ENCODE measurements at places on chromosomes 5 and 9. TPM values are rescaled to one million over a fixed set of nuclear protein-coding genes. Genes with fewer than 3 reads are reported as not detected.
A peak's percentile ranks its signal among the peaks of the same experiment; 100 is the strongest.

The GRM6 gene
- not detected for polyA plus RNA-seq

GRCh38 chr5:91632871-91633270, 249.8 kb upstream of the ARRDC3 start:
- no peaks in the 10 kb centered on the region for H3K36me3 ChIP-seq
- no peak overlapping the region for H3K4me3 ChIP-seq
- DNase-seq: no peak
- no peaks in the 10 kb centered on the region for H3K4me1 ChIP-seq
- no peaks in the 10 kb centered on the region for H3K27me3 ChIP-seq
- H3K27ac ChIP-seq: no peak overlapping the region

The SLC36A3 gene
- not detected for polyA plus RNA-seq

GRCh38 chr5:59449905-59450644, 443.5 kb downstream of the PDE4D start:
- no peak for DNase-seq
- H3K4me1 ChIP-seq: no peaks in the 10 kb centered on the region
- no peak overlapping the region for H3K4me3 ChIP-seq
- no peaks in the 10 kb centered on the region for H3K36me3 ChIP-seq
- no peak overlapping the region for H3K27ac ChIP-seq

DNA sequence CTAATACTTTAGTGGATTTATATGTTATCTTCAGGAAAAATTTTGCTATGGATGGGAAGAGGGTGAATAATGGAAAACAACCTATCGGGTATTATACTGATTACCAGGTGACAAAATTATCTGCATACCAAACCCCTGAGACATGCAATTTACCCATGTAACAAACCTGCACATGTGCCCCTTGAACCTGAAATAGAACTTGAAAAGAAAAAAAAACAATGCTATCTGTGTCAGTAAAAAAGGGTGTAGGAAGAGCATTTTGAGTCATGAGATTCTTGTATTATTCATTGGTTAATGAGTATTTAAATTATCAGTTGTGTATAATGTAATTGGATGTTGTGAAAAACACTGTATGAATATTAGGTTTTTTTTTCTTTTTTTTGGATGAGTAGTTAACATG, 75.4 kb downstream of the PRR16 start:
- H3K27me3 ChIP-seq: no peaks in the 10 kb centered on the region
- no peak overlapping the region for H3K27ac ChIP-seq
- H3K4me3 ChIP-seq: no peak overlapping the region
- peaks cover 6% of the 10 kb centered on the region for H3K4me1 ChIP-seq
- DNase-seq: no peak

The SLC6A3 gene
- polyA plus RNA-seq: not detected

GRCh38 chr5:73192370-73192769, 19.4 kb downstream of the TMEM174 start:
- DNase-seq: no peak
- H3K4me3 ChIP-seq: no peak overlapping the region
- H3K36me3 ChIP-seq: no peaks in the 10 kb centered on the region
- H3K27me3 ChIP-seq: peaks cover 22% of the 10 kb centered on the region
- peaks cover 13% of the 10 kb centered on the region for H3K4me1 ChIP-seq
- no peak overlapping the region for H3K27ac ChIP-seq

DNA sequence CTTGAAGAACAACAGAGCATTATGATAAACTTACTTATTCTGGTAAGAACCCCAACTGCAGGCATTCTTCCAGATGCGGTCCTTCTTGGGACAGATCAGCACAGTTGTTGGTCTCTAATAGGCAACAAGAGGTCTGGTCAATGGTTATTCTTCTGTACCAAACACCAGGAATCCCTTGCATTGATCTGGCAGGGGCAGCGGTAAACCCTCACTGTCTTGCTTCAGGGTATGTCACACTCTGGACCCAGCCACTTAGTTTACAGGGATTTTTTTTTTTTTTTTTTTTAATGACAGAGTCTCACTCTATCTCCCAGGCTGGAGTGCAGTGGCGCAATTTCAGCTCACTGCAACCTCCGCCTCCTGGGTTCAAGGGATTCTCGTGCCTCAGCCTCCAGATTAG, 1.3 kb upstream of the FAM193B start:
- no peak overlapping the region for H3K4me3 ChIP-seq
- peaks cover 14% of the 10 kb centered on the region for H3K4me1 ChIP-seq

GRCh38 chr5:97627272-97627671, 444.2 kb upstream of the RIOK2 start:
- no peaks in the 10 kb centered on the region for H3K4me1 ChIP-seq
- no peak overlapping the region for H3K4me3 ChIP-seq
- no peak overlapping the region for H3K27ac ChIP-seq
- no peak for DNase-seq

GRCh38 chr9:28912621-28913020, 1339.3 kb upstream of the C9orf72 start:
- H3K36me3 ChIP-seq: no peaks in the 10 kb centered on the region
- H3K27me3 ChIP-seq: no peaks in the 10 kb centered on the region
- no peaks in the 10 kb centered on the region for H3K4me1 ChIP-seq

The TLN1 gene
- polyA plus RNA-seq: 228 TPM

GRCh38 chr5:14443671-14444093, 137.9 kb upstream of the OTULINL start:
- no peak overlapping the region for H3K4me3 ChIP-seq
- H3K27ac ChIP-seq: peak overlapping the region; percentile 21
- no peaks in the 10 kb centered on the region for H3K27me3 ChIP-seq
- H3K4me1 ChIP-seq: peaks cover 46% of the 10 kb centered on the region
- peaks cover 20% of the 10 kb centered on the region for H3K36me3 ChIP-seq

DNA sequence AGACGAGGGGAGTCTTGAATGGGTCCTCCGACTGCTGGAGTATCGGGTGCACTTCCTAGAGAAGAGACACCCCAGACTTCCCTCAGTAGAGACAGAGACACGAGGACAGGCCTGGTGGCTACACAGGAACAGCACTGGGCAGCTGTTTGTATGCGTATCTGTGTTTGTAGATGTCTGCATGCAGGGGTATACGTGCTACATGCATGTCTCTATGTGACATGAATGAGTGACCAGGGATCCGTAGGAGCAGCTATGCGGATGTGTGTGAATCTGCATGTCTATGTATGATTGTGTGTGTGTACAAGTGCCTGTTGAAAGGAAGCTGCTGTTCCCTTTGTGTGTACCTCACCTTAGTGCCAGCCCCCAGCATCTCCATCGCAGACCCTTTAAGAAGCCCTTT, 31.2 kb downstream of the CNTFR start:
- H3K4me1 ChIP-seq: peaks cover 9% of the 10 kb centered on the region
- H3K4me3 ChIP-seq: no peak overlapping the region
- H3K27me3 ChIP-seq: peaks cover 59% of the 10 kb centered on the region
- H3K36me3 ChIP-seq: no peaks in the 10 kb centered on the region
- no peak overlapping the region for H3K27ac ChIP-seq

- no peak overlapping the region for H3K27ac ChIP-seq
- no peaks in the 10 kb centered on the region for H3K4me1 ChIP-seq
- H3K4me3 ChIP-seq: no peak overlapping the region
- H3K36me3 ChIP-seq: no peaks in the 10 kb centered on the region
- H3K27me3 ChIP-seq: no peaks in the 10 kb centered on the region
These were observed 244.1 kb downstream of the ADGRV1 start for GRCh38 chr5:90802474-90803317.

DNA sequence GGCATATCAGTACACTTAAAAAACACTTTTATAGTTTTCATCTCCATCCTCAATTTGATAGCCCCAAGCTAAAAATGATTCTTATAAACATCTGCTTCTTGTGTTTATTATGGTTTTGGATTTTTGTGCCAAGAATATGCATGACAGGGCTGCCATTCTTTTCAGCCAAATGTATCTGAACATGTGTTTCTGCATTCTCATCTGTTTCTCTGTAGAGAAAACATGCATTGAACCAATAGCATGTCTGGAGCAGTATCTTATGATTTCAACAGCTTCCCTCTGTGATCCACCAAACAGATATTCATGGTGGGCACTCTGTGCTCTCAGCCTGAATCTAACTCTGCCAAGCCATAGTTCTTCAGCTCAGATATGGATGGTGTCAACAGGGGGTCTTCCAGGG, 99.3 kb upstream of the ERCC6L2 start:
- H3K27me3 ChIP-seq: peaks cover 19% of the 10 kb centered on the region
- peaks cover 30% of the 10 kb centered on the region for H3K4me1 ChIP-seq
- no peaks in the 10 kb centered on the region for H3K36me3 ChIP-seq
- H3K27ac ChIP-seq: peak overlapping the region; percentile 84

DNA sequence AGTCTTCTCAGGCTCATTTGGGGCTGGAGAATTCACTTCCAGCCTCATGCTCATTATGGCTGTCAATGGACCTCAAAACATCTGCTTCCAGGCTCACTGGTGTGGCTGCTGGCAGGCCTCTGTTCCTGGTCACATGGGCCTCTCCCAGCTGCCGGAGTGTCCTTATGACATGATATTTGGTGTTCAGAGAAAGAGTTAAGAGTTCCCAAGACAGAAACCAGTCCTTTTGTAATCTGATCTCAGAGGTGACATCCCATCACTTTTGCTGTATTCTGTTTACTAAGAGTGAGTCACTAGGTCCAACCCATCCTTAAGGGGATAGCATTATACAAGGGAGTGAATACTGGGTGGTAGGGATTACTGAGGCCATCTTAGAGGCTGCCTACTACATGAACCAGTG, 104.6 kb downstream of the CACNA1B start:
- no peaks in the 10 kb centered on the region for H3K27me3 ChIP-seq
- no peaks in the 10 kb centered on the region for H3K36me3 ChIP-seq
- H3K27ac ChIP-seq: no peak overlapping the region
- H3K4me3 ChIP-seq: no peak overlapping the region
- H3K4me1 ChIP-seq: no peaks in the 10 kb centered on the region

DNA sequence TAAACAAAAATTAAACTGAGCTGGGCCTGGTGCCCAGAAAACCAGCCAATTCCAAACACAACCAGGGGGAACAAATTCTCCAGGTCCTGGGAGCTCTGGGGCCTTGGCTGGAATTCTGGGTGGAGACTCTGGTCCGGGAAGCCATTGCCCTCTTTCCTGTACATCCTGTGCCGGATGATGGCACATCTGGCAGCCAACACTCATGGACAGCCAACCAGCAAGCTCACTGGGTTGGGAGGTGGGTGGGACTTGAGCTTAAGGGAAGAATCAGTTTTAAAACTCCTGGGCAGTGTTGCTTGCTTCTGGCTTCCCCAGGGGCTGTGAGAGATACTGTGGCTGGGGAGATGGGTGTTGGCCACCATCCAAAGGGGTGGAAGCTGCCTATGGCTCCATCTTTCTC, 56.1 kb downstream of the PCDH1 start:
- H3K4me1 ChIP-seq: peaks cover 5% of the 10 kb centered on the region
- no peaks in the 10 kb centered on the region for H3K36me3 ChIP-seq
- H3K27ac ChIP-seq: peak overlapping the region; percentile 34
- peak; percentile 50 for DNase-seq
- no peak overlapping the region for H3K4me3 ChIP-seq

The AKNA gene
- 7.3 TPM for polyA plus RNA-seq

- H3K4me1 ChIP-seq: peaks cover 13% of the 10 kb centered on the region
- DNase-seq: no peak
- H3K27ac ChIP-seq: no peak overlapping the region
- no peaks in the 10 kb centered on the region for H3K36me3 ChIP-seq
These were observed 16.4 kb upstream of the C5orf47 start for GRCh38 chr5:173972607-173972924.

DNA sequence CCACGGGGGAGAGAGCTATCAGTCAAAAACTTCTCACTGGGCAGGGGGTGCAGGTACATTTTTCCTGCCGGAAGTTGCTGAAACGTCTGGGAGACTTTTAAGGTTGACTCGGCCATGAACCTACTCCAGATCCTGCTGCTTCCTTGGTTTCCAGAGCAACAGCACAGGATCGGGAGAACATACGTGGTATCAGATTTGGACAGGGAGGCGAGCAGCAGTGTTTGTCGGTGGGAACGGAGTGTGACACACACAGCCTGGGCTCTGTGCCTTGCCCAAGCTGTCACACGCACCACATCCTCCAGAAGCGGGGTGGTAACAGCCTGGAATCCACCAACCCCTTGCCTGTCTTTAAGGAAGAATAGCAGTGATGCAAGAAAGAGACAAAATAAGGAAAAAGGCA, 276.5 kb downstream of the SLIT3 start:
- H3K4me1 ChIP-seq: 0 out of 2 replicates have a peak, but pooled peaks cover 1% of the 10 kb centered on the region
- H3K27ac ChIP-seq: no peak overlapping the region
- H3K36me3 ChIP-seq: no peaks in the 10 kb centered on the region
- no peak for DNase-seq
- no peak overlapping the region for H3K4me3 ChIP-seq
- no peaks in the 10 kb centered on the region for H3K27me3 ChIP-seq

DNA sequence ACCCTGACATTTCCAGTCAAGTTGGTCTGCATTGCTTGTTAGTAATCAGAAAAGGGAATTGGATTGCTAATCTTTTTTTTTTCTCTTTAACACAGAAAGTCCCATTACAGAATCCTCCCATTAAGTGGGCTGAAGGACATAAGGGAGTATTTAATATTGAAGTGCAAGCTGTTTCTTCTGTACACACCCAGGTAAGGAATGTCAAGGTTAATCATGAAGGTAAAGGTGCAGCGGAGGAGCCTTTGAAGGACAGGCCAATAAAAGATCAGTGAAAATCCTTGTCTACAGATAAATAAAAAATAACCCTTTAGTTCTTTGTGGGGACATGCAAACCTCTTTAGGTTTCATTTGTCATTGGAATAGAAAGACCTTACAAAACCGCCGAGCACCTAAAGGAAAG, 161.4 kb downstream of the DOCK8 start:
- DNase-seq: no peak
- no peaks in the 10 kb centered on the region for H3K4me1 ChIP-seq
- H3K4me3 ChIP-seq: no peak overlapping the region

DNA sequence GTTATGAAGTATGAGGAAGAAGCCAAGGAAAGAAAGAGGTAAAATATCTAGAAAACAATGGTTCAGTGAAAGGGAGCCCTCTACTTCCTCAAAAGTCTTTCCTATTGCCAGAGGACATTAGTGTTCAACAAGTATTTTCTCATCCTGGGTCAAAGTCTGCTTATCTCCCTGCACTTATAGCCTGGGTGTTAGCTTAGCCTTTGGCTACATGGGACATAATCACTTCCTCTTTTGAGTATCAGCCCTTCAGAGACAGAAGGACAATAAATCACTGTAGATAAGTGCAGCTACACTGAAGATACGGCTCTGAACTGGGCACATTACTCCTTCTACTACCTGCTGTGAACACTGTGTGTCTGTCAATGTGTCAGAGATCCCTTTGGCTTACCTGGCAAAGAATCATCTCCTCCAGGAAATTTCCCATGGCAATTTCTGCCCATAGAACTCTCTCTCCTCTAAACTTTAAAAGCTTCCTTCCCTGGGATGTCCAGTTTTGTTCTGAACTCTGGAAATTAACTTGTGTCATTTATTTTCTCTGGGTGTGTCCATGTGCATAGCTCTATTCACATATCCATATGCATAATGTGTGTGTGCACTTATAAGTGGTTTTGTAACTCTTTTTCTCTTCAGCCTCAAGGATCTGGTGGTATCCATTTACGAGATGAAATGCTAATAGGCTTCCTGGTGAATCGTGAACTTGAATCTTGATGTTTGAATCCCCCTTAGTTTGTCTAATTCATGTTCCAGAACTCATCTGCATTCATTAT, 30.0 kb upstream of the RECK start:
- no peak for DNase-seq
- H3K36me3 ChIP-seq: no peaks in the 10 kb centered on the region
- peaks cover 4% of the 10 kb centered on the region for H3K27me3 ChIP-seq

The DMRT3 gene
- polyA plus RNA-seq: not detected

- no peak overlapping the region for H3K4me3 ChIP-seq
- H3K27me3 ChIP-seq: no peaks in the 10 kb centered on the region
- H3K36me3 ChIP-seq: no peaks in the 10 kb centered on the region
- no peak for DNase-seq
- no peak overlapping the region for H3K27ac ChIP-seq
These were observed 322.0 kb downstream of the NTRK2 start for GRCh38 chr9:84991514-84991870.

The PALM2AKAP2 gene
- polyA plus RNA-seq: 3.2 TPM
